ENCODE measurements at places on chromosomes 11 and 22.

GRCh38 chr11:110856340-110856739 lies 144.1 kb upstream of the ARHGAP20 start:
- no peak for DNase-seq

GRCh38 chr22:45645526-45646414 lies 25.9 kb upstream of the ATXN10 start:
- DNase-seq: peak; percentile 82

DNA sequence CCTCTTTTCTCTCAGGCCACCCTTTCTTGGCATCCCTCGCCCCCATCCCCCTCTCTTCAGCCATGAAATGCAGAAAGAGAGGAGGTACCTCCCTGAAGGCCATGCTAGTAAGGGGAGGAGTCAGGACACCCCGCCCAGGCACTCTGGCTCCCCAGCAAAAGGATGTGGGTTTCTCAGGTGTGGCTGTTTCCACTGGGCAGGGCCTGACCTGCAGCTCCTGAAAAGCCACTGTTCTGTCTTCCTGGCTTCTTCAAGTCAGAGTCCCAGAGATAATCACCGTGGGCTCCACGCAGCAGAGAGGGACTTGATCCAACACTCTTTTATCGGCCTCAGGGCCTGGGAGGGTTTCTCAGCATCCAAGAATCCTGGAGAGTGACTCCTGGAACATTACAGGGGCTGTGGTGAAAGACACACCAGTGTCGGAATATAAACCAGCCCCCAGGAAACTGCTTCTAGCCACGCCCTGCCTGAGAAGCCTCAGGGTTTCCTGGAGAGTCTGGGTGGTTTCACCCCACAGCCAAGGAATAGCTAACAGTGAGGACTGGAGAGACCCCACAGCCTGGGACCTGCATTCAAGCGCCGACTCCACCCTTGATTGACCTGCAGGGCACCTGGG lies 45.7 kb upstream of the TSPAN18 start:
- peak; percentile 83 for DNase-seq

GRCh38 chr11:77081976-77082836 lies 15.4 kb downstream of the CAPN5 start:
- DNase-seq: no peak

GRCh38 chr22:44181033-44181911 lies 547 bp downstream of the PARVG start:
- peak; percentile 78 for DNase-seq

DNA sequence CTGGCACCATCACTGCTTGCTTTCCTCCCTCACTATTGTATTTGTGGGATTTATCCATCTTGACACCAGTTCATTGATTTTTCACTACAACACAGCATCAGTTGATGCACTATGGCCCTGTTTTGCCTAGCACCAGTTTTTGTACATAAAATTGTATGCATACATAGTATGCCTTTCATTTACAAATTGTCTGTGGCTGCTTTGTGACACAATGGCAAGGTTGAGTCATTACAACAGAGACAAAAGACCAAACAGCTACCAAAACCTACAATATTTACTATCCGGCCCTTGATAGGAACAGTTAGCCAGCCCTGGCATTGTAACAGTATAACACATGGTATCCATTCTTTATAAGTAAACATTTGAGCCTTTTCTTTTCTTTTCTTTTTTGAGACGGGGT lies 150.3 kb downstream of the LDLRAD3 start:
- no peak for DNase-seq

- peak; percentile 34 for DNase-seq
Measured at GRCh38 chr22:29750559-29751538, 16.0 kb downstream of the ZMAT5 start.

DNA sequence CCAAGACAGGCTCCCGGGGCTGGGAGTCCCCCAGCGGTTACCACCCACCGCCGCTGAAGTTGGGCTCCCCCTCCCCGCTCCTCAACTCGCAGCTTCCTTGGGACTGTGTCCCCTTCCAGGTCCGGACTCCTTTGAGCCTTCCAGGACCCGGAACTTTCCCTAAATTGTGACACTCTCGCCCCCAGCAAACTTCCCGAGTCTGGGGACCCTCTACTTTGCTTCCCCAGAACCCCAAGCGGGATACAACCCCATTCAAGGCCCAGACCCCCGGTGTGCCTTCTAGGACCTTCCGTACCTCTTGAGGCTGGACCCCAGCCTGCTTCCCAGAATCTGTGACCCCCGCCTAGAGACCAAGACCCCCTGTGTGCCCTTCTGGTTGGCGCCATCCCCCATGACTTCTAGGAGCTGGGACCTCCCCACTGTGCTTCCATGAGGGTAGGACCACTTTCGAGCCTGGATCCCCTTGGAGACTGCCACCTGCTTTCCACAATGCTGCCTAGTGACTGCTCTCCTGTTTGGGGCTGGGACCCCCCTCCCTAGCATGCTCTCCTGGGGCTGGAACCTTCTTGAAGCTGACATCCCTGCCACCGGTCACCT lies 587 bp downstream of the MYRF start:
- no peak for DNase-seq

DNA sequence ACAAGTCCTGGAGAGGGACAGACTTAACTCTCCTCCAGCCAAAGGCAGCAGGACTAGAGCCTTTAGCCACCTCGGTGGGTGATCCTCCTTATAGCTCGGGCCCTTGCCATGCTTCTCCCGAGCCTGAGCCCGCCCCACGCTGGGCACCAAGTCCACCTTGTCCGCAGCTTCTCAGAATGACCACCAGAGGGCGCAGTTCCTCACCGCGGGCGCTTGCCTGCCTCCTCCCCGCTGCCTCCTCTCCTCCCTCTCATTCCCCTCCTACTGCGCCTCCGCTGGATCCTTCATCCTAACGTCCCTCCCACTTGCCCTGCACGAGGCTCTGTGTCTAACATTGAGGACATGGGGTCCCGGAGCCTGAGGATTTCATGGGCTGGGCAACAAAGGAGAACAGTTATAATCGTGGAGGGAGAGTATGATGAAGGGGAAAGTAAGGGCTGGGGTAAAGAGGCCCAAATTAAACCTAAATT lies 11.3 kb upstream of the MOGAT2 start:
- peak; percentile 76 for DNase-seq

GRCh38 chr11:112321501-112322172 lies 61.0 kb upstream of the PLET1 start:
- peak; percentile 22 for DNase-seq

DNA sequence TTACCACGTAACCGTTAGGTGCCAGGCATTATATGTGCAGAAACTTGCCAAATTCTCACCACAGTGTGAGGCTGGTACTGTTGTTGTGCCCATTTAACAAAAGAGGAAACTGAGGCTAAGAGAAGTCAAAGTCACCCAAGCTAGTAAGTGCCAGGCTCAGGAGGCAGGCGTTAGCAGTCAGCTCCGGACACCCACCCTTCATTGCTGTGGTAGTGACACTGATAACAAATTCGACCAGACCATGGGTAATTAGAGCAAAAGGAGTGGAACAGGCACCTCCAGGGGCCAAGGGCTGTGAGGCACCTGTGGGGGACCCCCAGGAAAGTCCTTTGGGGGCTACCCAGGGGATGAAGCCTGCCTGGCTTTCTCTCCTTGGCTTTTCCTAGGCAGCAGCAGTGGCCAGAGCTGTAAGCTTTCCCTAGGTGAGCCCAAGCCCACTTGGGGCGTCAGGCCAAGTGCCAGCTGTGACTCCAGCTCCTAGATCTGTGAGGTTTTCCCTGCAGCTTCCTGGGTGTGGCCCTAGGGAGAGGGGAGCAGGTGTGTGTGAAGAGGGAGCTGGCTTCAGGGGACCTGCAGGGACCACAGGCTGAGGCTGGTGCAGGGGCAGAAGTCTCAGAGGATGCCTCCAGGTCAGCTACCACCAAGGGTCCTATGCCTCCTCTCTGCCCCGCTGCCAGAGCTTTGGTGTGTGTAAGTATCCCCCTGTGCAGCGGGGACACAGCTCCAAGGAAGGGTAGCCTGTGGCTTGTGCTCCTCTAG lies 19.7 kb upstream of the ALX4 start:
- DNase-seq: no peak

DNA sequence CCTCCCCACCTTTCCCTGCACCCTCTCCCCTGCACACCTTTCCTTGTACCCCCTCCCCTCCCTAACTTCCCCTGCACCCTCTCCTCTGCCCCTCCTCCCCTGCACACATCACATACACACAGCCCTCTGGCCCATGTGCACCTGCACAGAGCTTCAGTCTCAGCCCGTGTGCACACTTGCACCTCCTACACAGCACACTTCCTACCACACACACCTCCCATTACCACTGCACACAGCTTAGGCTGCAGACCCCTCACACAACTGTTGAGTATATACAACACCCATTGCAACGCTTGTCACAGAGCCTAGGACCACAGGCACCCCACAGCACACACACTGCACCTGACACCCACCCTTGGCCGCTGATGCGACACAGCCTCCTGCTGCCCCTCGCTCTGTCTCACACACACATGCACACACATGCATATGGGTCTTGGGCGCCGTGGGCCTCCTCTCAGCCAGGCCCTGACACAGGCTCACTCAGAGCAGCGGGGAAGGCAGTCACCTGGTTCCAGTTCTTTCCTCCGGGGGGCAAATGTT lies 411 bp downstream of the SIGIRR start:
- no peak for DNase-seq

- DNase-seq: no peak
Measured at GRCh38 chr11:110160016-110160415, 66.8 kb downstream of the ZC3H12C start.

- DNase-seq: no peak
Measured at GRCh38 chr11:97751405-97751804, 1269.3 kb upstream of the CNTN5 start.

GRCh38 chr22:44620129-44620840 lies 81.7 kb upstream of the PRR5 start:
- peak; percentile 88 for DNase-seq

GRCh38 chr11:9613830-9614762 lies 40.6 kb downstream of the WEE1 start:
- DNase-seq: peak; percentile 96

GRCh38 chr11:130451231-130452019 lies 3.0 kb downstream of the ADAMTS15 start:
- no peak for DNase-seq

DNA sequence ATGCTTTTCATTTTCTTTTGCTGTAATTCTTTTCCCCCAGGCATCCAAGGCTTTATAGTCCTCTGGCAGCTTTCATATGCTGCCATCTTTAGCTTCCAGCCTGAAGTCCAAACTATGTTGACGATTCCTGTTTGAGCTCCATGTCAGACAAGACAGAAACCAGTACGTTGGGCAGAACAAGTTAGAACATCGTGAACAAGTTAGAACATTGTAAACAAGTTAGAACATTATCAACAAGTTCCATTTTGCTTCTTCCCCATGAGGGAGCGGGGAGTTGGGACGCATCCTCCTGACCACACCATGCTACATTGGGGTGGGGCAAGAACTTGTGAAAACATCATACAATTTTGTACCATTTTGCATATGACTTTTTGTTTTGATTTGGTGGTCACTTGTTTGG lies 23.9 kb downstream of the GLB1L2 start:
- DNase-seq: no peak

GRCh38 chr11:99271527-99271926 lies 250.8 kb downstream of the CNTN5 start:
- DNase-seq: no peak

- no peak for DNase-seq
Measured at GRCh38 chr11:9616042-9616675, 42.7 kb downstream of the WEE1 start.

DNA sequence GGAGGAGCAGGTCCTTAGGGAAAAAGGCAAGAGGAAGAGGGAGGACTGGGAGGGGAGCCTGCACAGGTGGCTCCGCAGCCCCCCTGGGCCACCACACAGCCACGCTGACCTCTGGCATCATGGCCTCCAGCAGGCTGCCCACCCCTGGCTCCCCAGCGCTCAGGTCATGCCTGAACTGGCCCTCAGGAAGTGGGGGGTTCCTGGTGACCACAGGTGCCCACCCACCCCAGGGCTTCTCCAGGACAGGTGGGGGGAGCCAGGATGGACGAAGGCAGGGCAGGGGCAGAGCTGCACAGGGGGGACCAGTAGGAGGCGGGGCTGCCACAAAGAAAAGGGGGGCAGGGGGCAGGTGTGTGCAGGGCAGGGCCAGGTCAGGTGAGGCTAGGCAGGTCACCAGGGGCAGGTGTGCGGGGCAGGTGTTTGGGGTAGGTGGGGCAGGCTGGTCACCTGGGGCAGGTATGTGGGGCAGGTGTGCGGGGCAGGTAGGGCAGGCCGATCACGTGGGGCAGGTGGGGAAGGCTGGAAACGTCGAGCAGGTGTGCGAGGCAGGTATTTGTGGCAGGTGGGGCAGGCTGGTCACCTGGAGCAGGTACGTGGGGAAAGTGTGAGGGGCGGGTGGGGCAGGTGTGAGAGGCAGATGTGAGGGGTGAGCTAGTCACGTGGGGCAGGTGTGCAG lies 997 bp downstream of the DEAF1 start:
- DNase-seq: peak; percentile 16

DNA sequence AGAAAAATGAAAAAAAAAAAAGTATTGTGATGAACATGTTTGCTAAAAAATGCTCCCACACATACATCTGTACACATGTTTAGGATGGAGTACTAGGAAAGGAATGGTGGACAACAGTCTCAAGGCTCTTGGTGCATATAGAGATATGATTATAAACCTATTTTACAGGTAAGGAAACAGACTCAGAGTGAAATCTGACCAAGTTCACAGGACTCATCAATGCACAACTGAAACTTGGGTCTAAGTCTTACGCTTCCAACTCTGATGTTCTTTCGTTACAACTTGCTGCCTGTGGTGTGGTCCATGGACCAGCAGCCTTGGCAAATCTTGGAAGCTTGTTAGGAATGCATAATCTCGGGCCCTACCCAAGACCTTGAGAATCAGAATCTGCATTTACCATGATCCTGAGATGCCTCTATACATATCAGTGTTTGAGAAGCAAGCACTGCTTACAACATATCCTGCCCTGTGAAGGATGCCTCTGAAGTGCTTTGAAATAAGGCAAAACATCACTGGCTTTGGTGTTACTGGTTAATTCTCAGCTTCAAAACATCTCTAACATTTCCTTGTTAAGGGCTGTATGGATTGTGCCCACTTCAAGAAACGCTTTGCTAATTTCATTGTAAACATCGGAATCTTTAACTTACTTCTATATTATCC lies 39.9 kb upstream of the NUP160 start:
- DNase-seq: no peak

All from activated CD4-positive, alpha-beta memory T cell treated with anti-CD3 and anti-CD28 coated beads for 36 hours (primary cell).